ENCODE measurements at places on chromosomes 7 and 10.

DNA sequence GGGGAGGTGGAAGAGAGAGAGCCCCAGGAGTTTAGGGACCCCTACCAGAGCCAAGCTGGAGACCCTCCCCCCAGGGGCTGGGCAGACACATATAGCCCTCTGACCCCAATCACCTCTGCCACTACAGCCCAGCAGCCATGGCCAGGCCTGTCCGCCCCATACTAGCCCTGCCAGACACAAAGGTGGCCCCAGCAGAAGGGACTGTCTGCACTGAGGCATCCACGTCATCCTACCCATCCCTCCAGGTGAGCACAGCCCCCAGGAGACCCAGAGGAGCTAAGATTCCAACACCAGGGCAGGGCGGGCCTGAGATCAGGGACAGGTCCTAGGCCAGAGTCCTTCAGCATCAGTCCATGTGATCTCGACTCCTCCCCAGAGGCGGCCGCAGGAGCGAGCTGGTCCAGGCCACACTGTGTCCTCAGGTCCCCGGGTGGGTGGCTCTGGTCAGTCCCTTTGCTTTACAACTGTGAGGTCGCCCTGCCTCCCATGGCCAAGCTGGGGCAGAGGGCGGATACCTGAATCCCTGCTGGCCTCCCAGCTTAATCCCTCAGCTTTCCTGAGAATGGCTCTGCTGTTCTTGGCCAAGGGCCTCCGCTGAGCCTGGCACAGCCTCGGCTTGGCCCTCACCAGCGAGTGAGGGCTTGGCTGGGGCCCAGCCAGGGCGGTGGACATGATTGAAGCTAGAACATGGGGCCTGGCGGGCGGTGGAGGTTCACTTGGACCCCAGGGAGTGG lies 14.3 kb upstream of the ELN start:
- peaks cover 2% of the 10 kb centered on the region for H3K36me3 ChIP-seq
- H3K4me3 ChIP-seq, result no peak overlapping the region

GRCh38 chr10:103895411-103896186 lies 22.4 kb downstream of the STN1 start:
- H3K27ac ChIP-seq, result peak overlapping the region; percentile 84
- no peaks in the 10 kb centered on the region for H3K27me3 ChIP-seq
- peaks cover 81% of the 10 kb centered on the region for H3K36me3 ChIP-seq
- no peak for DNase-seq
- H3K4me3 ChIP-seq, result no peak overlapping the region

DNA sequence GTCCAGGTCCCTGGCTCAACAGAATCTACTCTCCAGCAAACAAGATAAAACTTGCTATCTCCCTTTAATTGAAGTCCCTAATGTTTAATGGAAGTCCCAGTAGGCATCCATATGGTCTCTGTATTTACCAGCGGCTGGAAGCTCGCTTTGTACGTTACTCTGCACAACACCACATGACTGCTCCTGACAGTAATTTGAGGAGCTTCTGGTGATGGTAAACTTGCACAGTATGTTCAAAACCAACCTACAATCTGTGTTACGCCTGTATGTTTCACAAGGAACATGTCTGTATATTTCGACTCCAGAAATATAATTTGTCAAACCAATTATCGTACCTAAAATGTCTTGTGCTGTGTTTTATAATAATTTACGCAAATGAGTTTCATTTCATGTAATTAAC lies 4.4 kb upstream of the TECPR1 start:
- H3K27ac ChIP-seq, result no peak overlapping the region
- no peaks in the 10 kb centered on the region for H3K27me3 ChIP-seq
- peaks cover 38% of the 10 kb centered on the region for H3K36me3 ChIP-seq
- no peak for DNase-seq
- H3K4me3 ChIP-seq, result no peak overlapping the region

GRCh38 chr7:116593359-116594075 lies 68.7 kb downstream of the CAV1 start:
- no peak for DNase-seq
- H3K27me3 ChIP-seq, result peaks cover 48% of the 10 kb centered on the region
- no peaks in the 10 kb centered on the region for H3K36me3 ChIP-seq
- H3K4me3 ChIP-seq, result no peak overlapping the region

DNA sequence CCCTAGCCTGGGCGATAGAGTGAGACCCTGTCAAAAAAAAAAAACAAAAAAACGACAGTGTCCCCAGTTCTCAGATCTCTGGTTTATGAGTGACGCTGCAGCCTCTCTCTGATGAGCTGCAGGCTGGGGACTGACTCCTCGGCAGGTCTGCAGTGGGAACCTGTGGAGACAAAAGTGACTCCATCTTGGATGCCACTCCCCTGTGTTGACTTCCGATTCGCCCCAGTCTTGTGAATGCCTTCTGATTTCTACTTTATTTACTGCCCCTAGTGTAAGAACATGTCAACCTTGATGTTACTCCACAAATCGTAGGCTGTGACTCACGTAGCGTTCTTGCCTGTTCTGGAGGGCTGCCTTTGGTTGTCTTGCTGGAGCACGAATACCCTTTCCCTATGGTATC lies 6.2 kb downstream of the TACR2 start:
- H3K4me1 ChIP-seq, result peaks cover 20% of the 10 kb centered on the region
- peaks cover 17% of the 10 kb centered on the region for H3K36me3 ChIP-seq
- DNase-seq, result no peak
- no peak overlapping the region for H3K27ac ChIP-seq
- peaks cover 1% of the 10 kb centered on the region for H3K27me3 ChIP-seq

DNA sequence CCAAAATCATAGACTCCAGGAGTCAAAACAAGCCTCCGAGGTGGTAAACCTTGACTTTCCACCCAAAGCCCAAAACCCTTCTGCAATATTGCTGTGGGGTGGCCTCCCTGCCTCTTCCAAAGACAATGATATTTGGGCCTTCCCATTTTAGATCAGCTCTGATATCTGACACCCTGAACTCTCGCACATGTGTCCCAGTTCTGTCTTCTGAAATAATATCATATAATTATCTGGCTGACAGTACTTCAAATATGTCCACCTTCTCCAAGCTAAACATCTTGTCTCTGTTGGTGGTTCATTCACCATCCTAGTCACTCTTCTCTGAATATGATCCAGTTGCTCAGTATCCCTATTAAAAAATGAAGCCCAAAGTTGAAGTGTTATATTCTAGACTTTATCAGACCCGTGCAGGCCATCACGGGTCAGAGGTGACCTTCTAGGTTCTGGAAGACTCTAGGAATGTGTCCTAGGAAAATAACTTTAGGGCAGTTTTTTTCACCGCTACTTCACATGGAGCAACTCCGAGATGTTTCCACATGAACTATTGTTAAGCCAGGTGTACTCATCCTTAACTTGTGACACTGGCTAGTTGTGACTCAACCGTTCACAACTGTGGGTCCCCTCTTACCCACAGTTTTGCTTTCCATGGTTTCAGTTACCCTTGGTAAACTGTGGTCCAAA lies 6.3 kb downstream of the TECTB start:
- no peak for DNase-seq
- H3K36me3 ChIP-seq, result no peaks in the 10 kb centered on the region
- peaks cover 2% of the 10 kb centered on the region for H3K4me1 ChIP-seq
- peaks cover 36% of the 10 kb centered on the region for H3K27me3 ChIP-seq
- no peak overlapping the region for H3K4me3 ChIP-seq

- no peak for DNase-seq
- H3K27ac ChIP-seq, result no peak overlapping the region
- no peaks in the 10 kb centered on the region for H3K36me3 ChIP-seq
- peaks cover 2% of the 10 kb centered on the region for H3K4me1 ChIP-seq
These were observed 365.5 kb downstream of the GALNT17 start for GRCh38 chr7:71497256-71497946.

- no peaks in the 10 kb centered on the region for H3K36me3 ChIP-seq
- H3K4me3 ChIP-seq, result no peak overlapping the region
- DNase-seq, result no peak
- H3K27me3 ChIP-seq, result peaks cover 37% of the 10 kb centered on the region
- peaks cover 9% of the 10 kb centered on the region for H3K4me1 ChIP-seq
These were observed 68.1 kb downstream of the PYROXD2 start for GRCh38 chr10:98346847-98347246.

GRCh38 chr10:72601144-72601543 lies 24.7 kb downstream of the MICU1 start:
- H3K27me3 ChIP-seq, result no peaks in the 10 kb centered on the region
- no peaks in the 10 kb centered on the region for H3K4me1 ChIP-seq
- no peak for DNase-seq
- H3K4me3 ChIP-seq, result no peak overlapping the region
- no peak overlapping the region for H3K27ac ChIP-seq

DNA sequence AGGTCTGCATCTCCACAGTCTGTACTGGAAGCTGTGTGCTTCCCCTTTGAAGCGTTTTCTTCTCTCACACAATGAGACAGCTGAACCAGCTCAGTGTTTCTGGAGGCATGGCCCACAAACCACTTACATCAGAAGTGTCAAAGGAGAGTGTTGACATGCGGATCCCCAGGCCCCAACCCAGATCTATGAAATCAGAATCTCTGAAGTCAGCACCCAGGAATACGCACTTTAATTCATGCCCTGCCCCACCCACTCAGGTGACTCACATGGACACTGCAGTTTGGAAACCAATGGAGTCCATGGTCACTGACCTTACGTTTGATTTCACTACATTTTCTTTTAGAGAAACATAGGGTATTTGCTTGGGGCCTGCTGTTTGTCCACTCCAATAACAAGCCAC lies 19.0 kb downstream of the TLL2 start:
- H3K4me1 ChIP-seq, result no peaks in the 10 kb centered on the region
- no peak overlapping the region for H3K27ac ChIP-seq
- H3K27me3 ChIP-seq, result peaks cover 91% of the 10 kb centered on the region
- no peaks in the 10 kb centered on the region for H3K36me3 ChIP-seq
- DNase-seq, result no peak

DNA sequence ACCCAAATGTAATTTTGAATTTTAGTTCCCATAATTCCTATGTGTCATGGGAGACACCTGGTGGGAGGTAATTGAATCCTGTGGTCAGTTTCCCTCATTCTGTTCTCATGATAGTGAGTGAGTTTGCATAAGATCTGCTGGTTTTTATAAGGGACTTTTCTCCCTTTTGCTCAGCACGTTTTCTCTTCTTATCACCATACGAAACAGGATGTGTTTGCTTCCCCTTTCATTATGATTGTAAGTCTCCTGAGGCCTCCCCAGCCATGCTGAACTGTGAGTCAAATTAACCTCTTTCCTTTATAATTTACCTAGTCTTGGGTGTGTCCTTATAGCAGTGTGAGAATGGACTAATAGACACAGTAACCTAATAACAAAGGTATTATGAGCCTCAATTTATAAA lies 36.1 kb upstream of the ZNF736 start:
- no peaks in the 10 kb centered on the region for H3K27me3 ChIP-seq
- H3K36me3 ChIP-seq, result no peaks in the 10 kb centered on the region
- DNase-seq, result no peak
- H3K4me1 ChIP-seq, result no peaks in the 10 kb centered on the region

GRCh38 chr10:132904181-132904813 lies 38.1 kb downstream of the CFAP46 start:
- DNase-seq, result no peak
- H3K27me3 ChIP-seq, result peaks cover 7% of the 10 kb centered on the region
- H3K36me3 ChIP-seq, result no peaks in the 10 kb centered on the region
- H3K4me3 ChIP-seq, result no peak overlapping the region
- no peak overlapping the region for H3K27ac ChIP-seq
- peaks cover 4% of the 10 kb centered on the region for H3K4me1 ChIP-seq

DNA sequence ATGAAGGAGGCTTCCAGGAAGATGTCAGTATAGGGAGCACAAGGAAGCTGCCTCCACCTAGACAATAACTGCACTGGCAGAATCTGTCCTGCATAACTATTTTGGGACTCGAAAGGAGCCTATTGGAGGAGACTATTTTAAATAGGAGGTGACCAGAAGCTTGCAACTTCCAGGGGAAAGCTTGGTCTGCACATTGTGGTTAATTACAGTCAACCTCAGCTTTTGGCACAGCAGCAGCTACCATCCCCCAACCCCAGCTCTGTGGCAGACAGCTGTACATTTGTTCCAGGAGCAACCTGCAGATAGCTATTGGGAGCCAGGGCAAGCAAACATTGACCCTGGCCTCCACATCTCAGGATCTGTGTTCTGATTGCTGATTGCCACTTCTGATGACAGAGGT lies 46.3 kb upstream of the NANOS1 start:
- H3K36me3 ChIP-seq, result peaks cover 6% of the 10 kb centered on the region
- peaks cover 16% of the 10 kb centered on the region for H3K27me3 ChIP-seq
- DNase-seq, result no peak
- H3K4me1 ChIP-seq, result peaks cover 9% of the 10 kb centered on the region
- no peak overlapping the region for H3K27ac ChIP-seq

DNA sequence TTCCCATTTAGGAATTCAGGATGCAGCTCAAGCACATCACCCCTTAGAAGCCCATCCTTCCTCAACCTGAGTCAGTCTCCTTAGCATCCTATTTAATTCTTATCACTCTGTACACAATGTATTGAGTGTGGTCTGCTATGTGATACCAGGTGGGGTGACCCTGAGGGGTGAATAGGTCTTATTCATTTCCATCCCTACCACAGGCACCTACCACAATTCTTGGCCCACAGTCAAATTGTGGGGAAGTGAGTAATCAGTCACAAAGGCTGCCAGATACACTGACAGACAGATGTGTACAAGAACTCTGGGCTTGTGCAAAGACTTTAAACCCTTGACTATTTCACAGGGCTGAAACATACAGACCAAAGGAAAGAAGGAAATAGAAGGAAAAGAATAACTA lies 560.5 kb downstream of the PARD3 start:
- no peak overlapping the region for H3K27ac ChIP-seq
- H3K27me3 ChIP-seq, result no peaks in the 10 kb centered on the region
- H3K4me1 ChIP-seq, result no peaks in the 10 kb centered on the region

DNA sequence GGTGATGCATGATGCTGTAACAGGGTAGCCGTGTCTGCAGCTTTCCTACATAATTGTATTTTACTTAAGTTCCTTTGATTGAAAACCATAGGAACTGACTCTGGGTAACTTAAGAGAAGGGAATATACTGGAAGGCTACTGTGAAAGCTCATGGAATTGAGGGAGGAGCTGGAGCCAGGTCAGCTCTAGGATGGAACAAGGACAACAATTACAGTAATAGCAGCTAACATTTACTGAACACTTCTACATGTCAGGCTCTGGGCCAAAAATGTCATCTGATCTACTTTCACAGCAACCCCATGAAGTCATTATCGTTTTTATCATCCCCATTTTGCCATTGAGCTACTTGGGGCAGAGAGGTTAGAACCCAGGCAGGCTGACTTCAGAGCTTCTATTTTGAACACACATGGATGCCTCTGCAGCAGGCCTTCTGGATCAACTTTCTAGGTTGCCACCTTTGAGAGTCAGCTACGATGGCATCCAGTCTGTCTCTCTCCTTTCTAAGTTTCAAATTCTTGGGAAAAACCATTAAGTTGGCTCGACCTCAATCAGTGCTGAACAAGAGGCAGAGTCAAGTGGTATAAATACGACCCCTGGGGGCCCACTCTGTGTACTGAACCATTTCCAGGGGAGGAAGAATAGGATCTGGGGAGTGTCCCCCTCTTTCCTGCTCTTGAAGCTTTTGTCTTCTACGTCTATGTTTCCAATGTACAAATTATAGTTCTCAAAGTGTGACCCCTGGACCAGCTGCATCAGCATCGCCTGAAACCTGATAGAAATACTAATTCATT lies 272.3 kb upstream of the PLPP4 start:
- no peak for DNase-seq
- peaks cover 2% of the 10 kb centered on the region for H3K4me1 ChIP-seq
- no peaks in the 10 kb centered on the region for H3K27me3 ChIP-seq
- no peaks in the 10 kb centered on the region for H3K36me3 ChIP-seq
- H3K4me3 ChIP-seq, result no peak overlapping the region
- no peak overlapping the region for H3K27ac ChIP-seq

All from effector memory CD8-positive, alpha-beta T cell (primary cell).